AG10803 (cell line): ENCODE measurements at places on chromosomes 6 and 20.

- no peak for DNase-seq
Observed at GRCh38 chr6:84854811-84855400, 90.5 kb upstream of the TBX18 start.

GRCh38 chr6:162363757-162364156 is 363.8 kb downstream of the PRKN start:
- no peak for DNase-seq

GRCh38 chr6:49264909-49265308 is 198.1 kb downstream of the MMUT start:
- DNase-seq = no peak

GRCh38 chr6:16104624-16105433 is 24.1 kb upstream of the MYLIP start:
- no peak for DNase-seq

DNA sequence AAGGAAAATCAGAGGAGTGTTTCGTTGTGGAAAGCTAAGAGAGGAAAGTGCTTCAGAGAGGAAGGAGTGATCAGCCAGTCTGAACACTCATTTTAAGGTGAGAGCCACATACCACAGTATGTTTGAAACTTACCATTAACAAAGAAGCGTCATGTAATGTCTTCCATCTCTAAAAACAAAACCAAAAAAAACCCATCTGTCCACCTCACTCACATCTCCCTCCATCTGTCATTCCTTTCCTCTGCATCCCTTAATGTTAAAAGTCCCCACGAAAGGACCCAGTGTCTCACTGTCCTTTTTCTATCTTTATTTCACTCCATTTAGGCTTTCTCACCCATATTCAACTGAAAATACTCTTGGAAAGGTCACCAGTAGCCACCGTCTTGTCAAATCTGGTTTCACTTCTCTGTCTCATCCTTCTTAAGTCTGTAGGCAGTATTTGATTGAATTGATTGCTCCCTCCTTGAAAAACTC is 59.4 kb upstream of the GNRH2 start:
- no peak for DNase-seq

- DNase-seq = no peak
Observed at GRCh38 chr6:133410638-133411435, 169.7 kb downstream of the EYA4 start.

DNA sequence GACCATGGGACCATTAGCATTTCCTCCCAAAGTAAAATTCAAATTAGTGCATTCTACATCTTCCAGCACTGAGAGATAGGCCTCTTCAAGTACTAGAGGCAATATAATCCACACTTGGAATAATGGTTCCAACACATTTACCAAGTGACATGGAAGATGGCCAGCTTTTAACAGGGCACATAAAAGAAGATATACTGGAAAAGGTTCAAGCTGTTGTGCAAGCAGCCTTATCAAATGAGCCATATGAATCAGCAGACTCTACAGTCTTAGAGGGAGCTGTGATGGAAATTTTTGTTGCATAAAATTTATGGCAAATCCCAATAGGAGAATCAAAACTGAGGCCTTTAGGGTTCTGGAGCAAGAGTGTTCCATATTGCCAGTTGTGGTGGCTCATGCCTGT is 526.6 kb upstream of the IRAK1BP1 start:
- no peak for DNase-seq

DNA sequence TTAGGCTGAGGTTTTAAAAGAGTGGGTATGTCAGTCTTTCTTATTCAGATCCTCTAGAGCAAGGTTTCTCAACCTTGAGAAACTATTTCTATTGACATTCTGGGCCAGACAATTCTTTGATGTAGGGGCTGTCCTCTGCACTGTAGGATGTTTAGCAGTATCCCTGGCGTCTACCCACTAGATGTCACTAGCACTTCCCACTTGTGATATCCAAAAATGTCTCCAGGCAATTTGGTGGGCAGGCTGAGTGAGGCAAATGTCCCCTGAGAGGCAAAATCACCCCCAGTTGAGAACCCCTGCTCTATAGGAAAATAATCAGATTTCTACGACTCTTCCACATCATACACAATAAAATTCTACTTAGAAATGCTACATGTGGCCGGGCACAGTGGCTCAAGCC is 7.7 kb upstream of the ZKSCAN8 start:
- DNase-seq = peak; percentile 42

DNA sequence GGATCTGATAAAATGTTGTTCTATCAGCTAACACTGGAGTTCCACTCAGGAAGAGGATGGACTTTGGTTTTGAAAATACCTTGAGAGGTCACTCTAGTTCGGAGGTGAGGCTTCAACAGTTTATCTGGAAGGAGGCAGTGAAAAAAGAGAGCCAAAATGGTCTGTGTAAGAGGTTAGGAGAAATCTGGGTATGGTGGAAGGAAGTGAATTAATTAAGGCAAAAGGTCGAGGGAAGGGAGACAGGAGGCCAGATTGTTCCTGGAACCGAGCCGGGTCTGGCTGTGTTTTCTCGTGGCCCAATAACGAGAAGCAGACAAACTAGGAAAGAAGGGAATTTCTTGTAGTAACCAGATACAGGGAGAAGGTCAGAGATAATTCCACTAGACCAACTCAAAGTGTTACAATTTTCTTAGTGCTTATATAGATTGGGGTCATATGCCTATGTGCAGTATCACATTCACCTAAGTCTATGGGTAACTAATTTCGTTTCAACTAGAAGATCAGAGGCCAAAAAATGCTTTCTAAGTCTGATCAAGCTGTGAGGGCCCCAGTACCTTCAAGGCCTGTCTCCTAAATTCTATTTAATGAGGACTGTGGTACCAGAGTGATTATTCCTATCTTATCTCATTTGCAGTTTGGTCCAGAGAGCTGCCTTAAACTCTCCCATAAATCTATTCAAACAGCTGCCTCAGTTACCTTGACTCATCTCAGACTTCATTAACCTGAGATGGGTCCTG is 96.0 kb upstream of the SNX9 start:
- no peak for DNase-seq

- no peak for DNase-seq
Observed at GRCh38 chr6:104566411-104566810, 293.3 kb downstream of the HACE1 start.

- DNase-seq = no peak
Observed at GRCh38 chr6:40472353-40472752, 114.8 kb downstream of the LRFN2 start.

- peak; percentile 74 for DNase-seq
Observed at GRCh38 chr6:21731411-21732031, 138.0 kb downstream of the SOX4 start.

GRCh38 chr20:49724408-49725223 is 10.9 kb upstream of the B4GALT5 start:
- peak; percentile 41 for DNase-seq

DNA sequence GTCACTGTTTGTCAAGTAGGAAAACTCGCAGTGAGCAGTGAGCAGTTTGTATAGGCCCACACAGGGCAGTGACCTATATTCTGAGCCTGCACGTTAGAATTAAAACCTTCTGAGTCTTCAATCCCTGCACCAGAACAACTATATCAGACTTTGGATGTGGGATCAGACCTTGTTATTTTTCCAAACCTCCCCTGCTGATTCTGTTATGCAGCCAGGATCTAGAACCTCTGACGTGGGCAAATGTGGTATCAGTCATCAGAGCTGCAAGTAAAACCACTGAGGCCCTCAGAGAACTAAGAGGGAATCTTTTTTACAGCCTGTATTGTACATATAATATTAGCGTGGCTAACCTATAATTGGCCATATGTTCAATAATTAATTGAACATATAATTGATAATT is 32.0 kb upstream of the AKAP7 start:
- no peak for DNase-seq
